Naive thymus-derived CD8-positive, alpha-beta T cell (primary cell): ENCODE measurements at places on chromosomes 2 and 18.

GRCh38 chr18:57078614-57079013 lies 68.3 kb upstream of the BOD1L2 start:
- no peak for DNase-seq

GRCh38 chr2:232333361-232334135 lies 45.0 kb upstream of the ALPP start:
- no peak for DNase-seq

DNA sequence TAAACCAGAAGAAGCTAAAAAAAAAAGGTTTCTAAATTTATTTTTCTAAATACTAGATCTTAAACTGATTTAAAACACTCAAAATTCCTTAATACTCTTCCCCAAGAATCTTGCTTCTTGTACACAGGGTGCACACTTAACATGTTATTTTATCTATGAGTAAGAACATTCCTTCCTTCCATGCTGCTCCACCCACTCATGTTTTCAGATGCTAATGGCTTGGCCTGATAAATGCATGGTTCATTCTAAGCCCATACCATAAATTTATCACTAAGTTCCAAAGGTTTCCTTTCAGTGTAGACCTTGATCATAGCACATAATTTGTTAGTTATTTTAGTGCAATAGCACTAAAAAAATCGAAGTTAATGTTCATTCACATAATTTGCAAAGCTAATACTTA lies 8.1 kb downstream of the FBXO48 start:
- no peak for DNase-seq

DNA sequence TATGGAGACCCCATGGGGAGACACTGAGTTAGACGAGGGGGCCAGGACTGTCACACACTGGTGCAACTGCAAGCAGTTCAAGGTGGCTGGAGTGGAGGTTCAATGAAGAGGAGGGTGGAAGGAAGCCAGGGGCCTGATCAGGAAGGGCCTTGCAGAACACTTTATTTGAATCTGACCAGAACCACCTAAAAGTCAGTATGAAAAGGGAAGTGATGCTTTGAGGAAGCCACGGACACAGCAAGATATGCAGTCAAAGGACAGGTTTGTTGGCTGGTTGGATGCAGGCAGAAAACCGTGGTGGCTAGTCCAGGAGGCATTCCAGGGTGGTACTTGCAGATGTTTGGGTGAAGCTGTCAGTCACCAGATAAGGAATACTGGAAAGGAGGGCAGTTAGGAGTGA lies 3.5 kb upstream of the FAM124B start:
- no peak for DNase-seq

DNA sequence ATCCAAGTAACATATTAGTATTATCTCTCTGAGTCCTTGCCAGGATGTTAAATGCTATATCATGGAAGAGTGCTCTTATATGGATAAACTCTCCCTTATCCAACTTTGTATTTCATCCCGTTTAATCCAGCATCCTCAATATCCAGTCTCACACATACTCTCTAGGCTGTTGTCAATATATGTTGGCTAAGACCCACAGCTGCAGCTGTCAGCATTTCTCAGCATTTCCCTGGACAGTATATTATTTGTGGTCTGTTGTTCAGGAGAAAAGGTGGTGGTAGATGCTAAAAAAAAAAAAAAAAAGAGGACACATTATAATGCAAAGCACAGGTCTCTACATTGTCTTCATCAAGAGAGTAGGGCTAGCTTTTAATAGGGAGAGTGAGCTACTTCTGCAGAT lies 1368.0 kb upstream of the ZEB2 start:
- no peak for DNase-seq

DNA sequence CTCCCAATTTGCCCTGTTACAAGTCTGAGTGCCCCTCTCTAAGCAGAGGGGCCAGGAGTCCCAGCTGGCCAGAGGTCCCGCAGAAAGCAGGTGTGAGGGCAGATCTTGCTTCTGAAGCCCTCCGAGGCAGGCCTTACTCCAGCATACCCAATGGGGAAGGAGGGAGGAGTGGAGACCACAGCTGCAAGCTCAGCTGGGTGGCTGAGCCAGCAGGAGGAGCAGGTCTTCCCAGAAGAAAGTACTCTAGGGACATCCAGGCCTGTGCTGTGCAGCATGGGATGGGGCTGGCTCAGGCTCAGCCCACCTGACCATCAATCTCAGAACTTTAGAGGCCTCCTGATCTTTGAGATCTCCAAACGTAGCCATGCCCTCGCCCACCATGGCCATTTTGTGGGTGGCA lies 31.3 kb downstream of the PLB1 start:
- no peak for DNase-seq

GRCh38 chr2:5373200-5373599 lies 319.0 kb upstream of the SOX11 start:
- no peak for DNase-seq

- no peak for DNase-seq
Observed at GRCh38 chr2:9231291-9232165, 24.9 kb downstream of the ASAP2 start.

- DNase-seq: no peak
Observed at GRCh38 chr2:141508086-141508752, 622.6 kb downstream of the LRP1B start.

DNA sequence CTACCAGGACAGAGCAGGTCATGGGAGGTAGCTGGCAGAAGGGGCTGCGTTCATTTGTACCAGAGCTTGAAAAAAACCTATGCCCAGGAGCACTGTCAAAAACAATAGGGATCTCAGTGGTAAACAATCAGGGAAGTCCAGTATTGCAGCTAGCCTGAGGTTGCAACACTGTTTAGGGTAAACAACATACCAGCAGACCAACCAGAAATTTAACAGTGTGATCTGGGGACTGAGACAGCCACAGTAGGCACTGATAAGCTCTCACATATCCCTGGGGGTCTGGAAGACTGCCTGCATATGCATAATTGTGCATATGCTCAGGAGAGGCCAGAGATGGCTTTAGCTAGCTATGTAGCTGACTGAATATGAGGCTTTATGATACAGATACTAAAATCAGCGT lies 12.0 kb upstream of the ZCCHC2 start:
- no peak for DNase-seq

DNA sequence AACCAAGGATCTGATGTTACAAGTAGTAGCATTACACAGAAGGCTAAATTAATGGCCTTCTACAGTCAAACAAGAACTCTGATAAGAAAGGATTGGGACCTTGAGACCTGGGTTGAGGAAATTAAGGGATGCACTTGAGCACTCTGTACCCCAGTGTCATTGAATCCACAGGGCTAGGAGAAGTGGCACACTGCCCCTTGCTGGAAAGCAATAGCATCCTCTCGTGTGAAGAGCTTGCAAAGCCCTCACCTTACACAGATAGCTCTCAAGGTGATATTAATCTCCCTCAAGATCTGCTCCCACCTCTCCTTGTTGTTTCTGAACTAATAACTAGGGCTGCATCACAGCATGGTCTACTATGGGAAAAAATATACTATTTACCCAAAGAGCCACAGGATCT lies 26.5 kb upstream of the CHST9 start:
- DNase-seq: no peak

DNA sequence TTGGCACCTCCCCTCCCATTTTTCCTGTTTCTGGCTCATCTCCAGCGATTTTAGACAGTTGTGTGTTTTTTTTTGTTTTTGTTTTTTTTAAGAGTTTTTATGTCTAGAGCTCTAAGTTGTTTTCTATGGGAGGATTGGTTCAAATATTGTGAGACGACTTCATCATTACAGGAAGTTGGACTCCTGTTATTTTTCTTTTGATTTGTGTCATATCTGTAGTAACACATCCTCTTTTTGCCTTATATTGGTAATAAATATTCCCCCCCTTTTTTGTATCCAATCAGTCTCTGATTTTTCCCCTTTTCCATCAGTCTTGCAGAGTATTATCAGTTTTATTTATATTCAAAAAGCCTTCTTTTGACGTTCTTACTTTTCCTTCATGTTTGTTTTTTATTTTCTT lies 89.0 kb downstream of the KIAA1328 start:
- DNase-seq: no peak

DNA sequence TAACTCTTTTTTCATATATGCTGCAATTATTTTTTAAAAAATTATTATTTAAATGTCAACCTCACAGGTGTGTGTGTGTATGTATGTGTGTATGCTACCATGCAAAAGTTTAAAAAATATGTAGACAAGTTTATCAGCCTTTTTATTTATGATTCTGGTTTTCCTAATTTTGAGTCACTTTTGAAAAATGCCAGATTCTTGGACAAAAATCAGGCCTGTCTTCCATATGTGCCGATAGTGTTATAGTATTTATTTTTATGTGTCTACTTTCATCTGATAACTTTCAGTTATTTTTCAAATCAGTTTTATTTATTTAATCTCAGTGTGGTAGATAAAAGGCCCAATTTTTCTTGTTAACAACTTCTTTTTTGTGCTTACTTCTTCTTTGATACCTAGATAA lies 176.2 kb downstream of the RDH14 start:
- DNase-seq: no peak

GRCh38 chr18:4758980-4759379 lies 303.9 kb upstream of the DLGAP1 start:
- no peak for DNase-seq

- no peak for DNase-seq
Observed at GRCh38 chr2:8412082-8412481, 269.8 kb upstream of the ID2 start.

DNA sequence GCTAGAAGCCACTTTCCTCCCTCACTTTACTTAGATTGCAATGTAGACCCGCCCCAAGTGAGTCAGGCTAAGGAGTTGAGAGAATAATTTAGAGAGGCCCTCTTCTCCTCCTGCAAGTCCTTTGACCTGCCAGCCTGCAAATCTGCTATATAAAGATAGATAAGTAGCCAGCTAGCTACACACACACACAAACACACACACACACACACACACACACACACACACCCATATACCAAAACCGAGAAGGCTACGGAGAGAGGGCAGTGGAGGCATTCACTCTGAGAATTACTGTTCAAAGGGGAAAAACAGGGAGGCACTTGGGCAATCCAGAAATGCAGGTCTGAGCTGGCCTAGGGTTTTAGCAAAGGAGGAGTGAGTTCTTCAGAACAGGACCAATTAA lies 23.0 kb upstream of the SMAD7 start:
- DNase-seq: no peak

- no peak for DNase-seq
Observed at GRCh38 chr2:145286716-145287275, 766.9 kb upstream of the ZEB2 start.

DNA sequence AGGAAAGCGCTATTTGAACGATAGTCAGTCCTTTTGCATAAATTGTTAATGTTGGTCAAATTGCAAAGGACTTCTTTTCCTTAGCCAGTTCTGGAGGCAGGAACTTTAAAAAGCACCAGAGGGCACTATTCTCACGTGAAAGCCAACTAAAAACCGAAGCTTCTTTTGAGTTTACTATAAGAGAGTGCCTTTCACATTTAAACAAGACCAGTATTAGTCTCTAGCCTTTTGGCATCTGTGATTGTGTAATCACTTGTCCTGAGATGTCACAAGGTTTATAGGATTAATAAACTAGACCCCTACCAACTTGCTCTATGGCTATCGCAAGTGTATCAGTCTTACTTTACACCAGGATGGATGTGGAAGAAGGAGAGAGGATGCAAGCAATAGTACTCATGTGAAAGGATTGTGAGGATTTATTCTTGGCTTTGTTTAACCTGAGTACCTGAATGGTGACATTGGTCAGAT lies 14.4 kb upstream of the STAT4 start:
- no peak for DNase-seq

DNA sequence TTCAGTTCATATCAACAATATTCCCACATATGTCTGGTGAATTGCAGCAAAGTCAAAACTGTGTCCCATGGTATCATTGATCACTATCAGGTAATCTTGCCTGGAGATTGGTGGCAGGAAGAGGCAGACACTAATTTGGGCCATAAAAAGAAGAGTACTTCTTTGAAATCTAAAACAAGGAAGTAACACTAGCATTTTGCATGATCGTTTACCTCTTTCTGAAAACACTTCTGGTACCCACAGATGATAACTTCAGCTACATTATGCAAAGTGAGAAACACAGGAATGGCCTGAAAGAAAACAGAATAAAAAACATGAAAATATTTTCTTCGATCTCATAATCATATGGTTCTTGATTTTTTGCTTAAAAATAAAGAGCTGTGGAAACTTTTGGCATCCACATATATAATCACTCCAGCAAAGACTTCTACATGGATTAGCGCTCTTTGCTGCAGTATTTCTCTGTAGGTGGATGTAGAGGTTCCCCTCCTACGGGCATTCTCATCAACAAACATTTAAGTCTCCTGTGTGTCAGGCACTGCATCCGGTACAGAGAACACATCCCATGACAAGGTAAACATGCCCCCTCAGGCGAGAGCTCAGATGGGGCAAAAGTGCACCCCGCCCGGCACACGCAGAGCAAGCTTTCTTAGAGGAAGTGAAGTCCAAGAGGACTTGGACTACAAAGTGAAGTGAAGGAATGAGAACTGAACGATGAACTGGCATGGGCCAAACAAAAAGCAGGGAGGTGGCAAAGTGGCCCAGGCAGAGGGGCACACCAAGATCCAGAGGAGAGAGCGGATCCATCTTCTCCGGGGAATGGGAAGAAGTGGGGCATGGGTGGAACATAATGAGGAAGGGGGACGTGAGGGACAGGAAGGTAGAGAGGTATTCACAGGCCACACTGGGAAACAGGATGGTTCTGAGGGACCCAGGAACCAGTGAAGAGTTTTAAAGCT lies 68.0 kb upstream of the RIOK3 start:
- no peak for DNase-seq

DNA sequence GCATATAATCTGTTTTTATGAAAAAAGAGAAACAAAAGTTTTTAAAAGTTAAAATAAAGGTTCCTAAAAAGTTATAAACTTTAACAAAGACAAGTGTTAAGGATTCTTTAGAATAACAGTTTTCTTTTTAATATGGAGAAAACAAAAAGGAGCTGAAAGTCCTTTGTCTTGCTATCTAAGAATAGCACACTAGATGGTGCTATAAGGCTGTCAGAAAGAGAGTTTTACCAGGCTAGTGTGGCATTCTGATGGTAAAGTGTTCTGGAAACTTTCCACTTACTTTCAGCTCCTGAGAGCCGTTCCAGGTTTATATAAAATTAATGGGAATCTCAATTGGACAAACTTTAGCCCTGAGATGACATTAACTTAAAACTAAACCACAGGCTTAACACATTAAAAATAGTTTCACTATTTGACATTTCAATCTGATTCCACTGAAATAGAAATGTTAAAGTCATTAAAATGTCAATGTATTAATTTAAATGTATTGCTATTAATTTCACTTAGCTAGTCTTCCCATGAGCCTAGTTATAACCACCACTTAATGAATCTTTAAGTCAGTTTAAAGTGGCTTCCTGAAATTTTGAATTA lies 3.7 kb downstream of the FBXO48 start:
- DNase-seq: peak; percentile 65

GRCh38 chr2:105294844-105295481 lies 34.6 kb downstream of the TGFBRAP1 start:
- peak; percentile 18 for DNase-seq

GRCh38 chr18:48957136-48957535 lies 6.4 kb upstream of the SMAD7 start:
- DNase-seq: no peak

- DNase-seq: no peak
Observed at GRCh38 chr2:59490994-59491393, 1062.5 kb downstream of the BCL11A start.
